Natural killer cell treated with Interleukin-12 subunit alpha and Interleukin-12 subunit beta and Interleukin-15 and Interleukin-18, amount 100 ng/mL, for 72 hours (primary cell): ENCODE measurements at places on chromosomes 16 and 17. TPM values are rescaled to one million over a fixed set of nuclear protein-coding genes. Genes with fewer than 3 reads are reported as not detected.

COPZ2 gene
- total RNA-seq = 14.9 TPM

TBC1D3K gene
- total RNA-seq = not detected

GPR179 gene
- total RNA-seq = 0.10 TPM

HS3ST2 gene
- not detected for total RNA-seq

ABCA9 gene
- total RNA-seq = 0.12 TPM

AP2B1 gene
- total RNA-seq = 158 TPM

ITGAD gene
- not detected for total RNA-seq

DNA sequence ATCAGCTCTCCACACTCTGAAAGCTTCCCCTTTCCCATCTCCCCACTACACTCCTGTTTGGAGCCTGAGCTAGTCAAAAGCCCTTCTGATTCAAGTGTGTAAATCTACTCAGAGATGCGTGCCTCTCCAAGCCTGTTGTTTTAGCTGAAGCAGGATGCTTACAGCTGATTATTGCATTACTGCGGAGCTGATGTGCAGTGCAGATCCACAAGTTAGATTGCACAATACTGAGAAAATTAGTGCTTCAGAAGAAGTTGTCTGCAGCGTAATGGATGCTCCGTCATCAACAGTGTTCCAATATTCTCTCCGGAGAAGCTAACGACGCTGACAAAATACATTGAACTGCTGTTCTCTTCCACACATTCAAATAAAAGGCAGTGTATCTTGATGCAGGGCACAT, 44.8 kb upstream of the NLRP1 start:
- no peak for DNase-seq

DNA sequence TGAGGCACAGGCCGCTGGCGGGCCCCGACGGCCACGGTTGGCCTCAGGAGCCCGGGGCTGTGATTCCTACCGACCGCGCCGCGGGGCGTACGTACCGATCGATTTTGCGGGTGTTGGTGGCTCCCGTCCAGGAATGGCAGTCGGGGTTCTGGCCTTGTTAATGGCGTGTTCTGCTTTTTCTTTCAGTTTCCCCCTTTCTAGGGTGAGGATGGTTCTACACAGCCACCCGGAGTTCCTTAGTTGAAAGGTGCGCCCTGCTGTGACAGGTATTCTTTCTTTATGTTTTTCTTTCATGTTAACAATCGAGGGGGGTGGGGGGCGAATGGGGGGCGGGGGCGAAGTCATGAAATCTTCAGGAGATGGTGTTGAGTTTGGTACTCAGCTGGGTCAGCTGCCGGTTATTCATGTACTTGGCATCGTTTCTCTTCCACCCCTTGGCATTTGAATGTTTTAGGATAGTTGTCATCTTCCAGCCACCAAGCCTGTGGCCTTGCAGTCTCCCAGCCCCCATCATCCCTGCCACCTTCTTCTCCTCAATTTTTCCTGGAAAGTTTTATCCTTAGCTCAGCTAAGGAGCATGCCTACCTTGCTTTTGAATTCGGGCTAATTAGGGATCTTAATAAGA, 802 bp downstream of the CYLD start:
- DNase-seq = peak; percentile 67

- no peak for DNase-seq
These were observed 509 bp downstream of the CNEP1R1 start for GRCh38 chr16:50025537-50025931.

- DNase-seq = no peak
These were observed 32.9 kb upstream of the SKAP1 start for GRCh38 chr17:48462946-48463345.

GRCh38 chr17:4579678-4580077, 4.7 kb upstream of the SMTNL2 start:
- DNase-seq = no peak

DNA sequence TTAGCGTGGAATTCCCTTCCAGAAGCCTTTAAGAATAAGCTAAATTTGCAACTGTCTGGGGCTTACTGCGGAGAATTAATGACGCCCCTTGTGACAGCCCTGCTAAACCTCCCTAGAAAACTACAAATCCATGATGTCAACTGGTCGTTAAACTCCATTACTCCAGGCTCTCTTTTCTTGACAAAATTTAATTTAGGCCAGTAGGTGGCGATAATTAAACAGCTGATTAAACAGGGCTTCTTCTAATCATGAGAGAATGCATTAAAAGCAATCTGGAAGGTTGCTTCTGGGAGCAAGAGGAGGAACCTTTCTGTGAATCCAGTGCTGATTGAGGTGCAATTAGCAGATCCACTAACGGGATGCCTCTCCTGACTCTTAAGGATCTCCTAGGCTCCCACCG, 8.1 kb upstream of the NLRP1 start:
- no peak for DNase-seq

DNA sequence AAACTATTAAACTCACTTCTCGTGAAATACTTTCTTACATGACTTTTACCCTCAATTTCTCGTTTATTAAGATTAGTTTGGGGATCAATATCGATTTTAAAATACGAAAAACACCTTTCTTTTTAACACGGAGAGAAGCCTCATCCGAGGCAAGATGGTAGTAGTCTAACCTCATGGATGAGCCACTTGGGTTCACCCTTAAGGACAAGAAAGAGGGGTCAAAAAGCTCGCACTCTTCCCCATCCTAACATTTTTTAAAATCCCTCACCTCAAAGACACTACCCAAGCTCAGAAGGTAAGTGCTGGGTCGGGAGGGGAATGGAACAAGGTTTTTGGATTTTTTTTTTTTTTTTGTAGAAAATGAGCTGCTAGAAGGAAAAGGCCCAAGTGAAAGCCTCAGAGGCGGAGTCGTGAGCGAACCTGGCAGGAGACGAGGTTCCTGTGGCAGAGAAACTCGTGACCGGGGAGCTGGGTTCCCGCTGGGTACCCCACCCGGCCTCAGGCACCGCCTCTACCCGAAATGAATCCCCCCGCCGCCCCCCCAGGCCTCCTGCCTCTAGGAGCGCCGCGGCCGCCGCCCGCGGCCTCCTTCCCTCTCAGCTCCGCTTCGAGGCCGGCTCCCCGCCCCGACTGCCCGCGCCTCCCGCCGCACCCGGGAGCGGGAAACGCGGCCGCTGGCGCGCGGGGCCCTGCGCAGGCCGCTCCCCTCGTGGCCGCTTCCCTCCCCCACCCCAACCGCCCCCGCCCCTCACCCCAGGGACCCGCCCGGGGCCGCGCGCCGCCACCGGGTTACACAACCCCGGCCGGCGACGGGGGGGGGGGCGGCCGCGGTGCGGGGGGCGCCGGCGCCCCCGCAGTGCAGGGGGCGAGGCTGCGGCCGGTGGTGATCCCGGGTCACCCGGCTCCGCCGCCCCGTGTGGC, 1.6 kb downstream of the NUFIP2 start:
- peak; percentile 63 for DNase-seq

DNA sequence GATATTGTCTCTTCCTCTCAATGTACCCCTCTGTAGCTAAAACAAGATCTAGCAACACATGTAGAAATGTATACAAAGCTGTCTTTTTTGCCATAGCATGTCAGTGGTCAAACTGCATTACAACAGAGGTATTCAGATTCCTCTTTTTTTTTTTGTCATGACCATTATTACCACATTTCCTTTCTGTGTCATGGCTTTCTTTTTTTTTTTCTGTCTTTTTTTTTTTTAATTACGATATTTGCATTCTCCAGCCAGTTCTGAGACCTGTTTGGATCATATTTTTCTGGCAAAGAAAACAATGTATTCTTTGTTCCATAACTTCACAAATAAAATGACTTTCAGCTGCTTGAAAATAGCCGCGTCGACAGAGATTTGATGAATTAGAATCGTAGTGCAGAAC, 27.4 kb upstream of the CAPNS2 start:
- DNase-seq = no peak

DNA sequence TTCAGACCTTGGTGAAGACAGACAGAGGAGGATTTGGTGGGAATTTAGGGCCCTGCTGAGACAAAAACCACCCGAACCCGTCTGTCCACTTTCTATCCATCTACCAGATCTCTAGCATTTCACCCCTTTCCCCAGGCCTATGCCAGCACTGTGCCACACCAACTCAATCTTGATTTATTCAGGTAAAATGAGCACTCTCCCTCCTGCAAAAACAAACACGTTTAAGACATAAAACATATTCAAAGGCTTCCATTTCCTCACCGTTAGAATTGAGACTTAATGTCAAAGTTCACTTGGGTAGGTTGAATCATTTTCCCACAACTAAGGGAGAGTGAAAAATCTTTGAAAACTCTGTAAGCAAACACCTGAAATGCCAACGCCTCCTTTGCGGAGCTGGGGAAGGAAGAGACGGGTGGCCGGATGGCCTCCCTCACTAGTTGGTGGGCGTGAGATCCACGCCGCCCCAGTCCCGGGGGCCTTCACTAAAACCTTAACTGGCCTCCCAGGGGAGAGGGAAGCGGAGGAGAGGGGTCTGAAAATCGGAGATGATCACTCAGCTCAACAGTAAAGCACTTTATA, 862 bp downstream of the DCAKD start:
- peak; percentile 63 for DNase-seq

DNA sequence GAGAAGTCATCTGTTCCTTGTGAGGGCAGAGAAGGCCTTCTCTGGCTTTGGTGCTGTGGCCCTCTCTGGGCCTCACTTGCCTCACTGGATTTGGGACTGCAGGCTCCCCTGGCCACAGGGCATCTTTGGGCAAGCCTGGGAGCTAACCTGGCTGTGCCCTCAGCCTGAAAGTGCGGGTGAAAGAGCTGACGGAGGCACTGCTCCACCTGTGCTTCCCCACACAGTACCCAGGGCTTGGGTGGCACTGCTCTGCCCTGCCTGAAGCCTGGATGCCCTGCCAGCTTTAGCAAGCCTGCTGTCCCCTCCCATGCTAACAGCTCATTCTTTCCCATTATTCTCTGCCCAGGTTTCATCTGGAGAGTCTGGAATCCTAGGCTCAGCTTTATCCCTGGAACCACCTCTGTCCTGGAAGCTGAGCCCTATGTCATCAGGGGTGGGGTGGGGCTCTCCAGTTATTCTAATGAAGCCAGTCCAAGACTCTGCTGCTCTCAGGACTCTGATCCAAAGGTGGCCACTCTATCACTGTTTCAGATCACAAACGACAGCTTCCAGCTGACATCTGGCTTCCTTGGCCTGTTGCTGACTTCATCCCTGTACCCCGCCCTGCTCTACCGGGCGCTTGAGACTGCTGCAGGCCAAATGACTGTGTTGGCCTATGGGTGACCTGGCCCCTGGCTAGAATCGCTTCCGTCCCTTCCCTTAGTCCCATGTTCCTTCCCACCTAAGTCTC, 29.3 kb downstream of the HIC1 start:
- DNase-seq = no peak

DNA sequence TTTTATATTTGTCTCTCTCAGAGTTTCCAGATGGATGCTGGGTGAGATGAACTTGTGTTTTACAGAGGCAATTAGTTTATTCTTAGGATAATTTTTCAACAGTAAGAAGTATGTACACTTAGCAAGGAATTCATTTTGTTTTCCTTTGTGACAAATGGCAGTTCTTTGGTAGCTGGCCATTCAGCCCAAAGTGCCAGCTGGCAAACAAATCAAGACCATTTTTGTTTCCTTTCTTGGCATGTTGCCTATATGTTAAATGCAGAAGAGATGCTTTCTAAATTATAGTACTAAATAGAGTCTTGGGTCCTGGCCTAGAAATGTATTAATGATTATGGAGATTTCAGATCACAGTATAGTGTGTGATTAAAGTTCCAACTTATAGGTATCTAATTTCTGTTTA, 337.1 kb downstream of the CNTNAP4 start:
- DNase-seq = no peak

DNA sequence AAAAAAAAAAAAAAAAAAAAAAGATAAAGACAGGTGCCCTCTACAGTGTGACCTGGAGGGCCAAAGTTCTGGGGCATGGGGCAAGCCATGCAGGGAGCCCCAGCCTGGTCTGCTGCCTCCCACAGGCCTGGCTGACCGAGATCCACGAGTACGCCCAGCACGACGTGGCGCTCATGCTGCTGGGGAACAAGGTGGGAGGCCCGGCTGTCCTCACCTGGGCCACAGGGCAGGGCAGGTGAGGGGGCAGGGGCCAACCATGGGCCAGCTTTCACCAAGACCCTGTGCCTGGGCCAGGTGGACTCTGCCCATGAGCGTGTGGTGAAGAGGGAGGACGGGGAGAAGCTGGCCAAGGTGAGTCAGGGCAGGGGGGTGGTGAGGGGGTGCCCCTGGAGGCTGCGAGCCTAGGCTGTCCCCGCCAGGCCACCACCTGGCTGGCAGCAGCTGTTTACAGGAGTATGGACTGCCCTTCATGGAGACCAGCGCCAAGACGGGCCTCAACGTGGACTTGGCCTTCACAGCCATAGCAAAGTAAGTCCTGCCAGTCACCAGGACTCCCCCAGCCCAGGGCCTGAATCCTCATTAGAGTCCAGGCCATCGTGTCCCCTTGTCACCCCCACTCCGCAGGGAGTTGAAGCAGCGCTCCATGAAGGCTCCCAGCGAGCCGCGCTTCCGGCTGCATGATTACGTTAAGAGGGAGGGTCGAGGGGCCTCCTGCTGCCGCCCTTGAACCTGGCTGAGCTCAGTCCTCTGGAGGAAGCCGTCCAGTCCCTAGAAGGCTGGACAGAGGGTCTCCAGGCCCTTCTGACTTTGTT, 2.7 kb upstream of the TRAF7 start:
- peak; percentile 61 for DNase-seq

- no peak for DNase-seq
These were observed 189.3 kb upstream of the TNRC6C start for GRCh38 chr17:77769215-77769614.

DNA sequence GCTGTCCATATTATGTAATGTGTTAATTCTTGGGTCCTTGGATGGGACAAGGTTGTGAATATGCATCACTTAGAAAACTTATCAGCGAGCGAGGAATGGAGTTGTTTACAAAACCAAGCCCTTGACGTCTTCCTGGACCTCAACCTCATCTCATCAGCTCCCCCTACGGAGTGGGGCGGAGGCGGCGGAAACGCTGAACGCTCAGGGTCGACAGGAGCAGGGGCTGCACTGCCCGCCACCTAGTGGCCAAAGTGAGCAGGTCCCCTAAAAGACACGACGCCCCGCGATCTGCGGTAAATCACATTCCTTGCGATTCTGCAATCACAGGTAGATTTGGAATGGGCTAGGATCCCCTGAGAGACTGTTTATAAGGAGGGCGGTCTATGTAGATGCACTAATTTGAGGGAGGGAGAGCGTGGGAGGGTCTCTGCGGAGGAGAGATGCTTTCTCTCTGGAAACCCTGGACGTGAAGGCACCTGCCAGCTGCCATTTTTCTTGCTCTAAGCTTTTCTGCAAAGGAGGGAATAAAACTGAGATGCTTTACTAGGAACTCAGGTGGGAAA, 5.4 kb upstream of the ICAM2 start:
- DNase-seq = peak; percentile 89

GRCh38 chr16:83456934-83457333, 350.8 kb upstream of the HSBP1 start:
- DNase-seq = no peak

DNA sequence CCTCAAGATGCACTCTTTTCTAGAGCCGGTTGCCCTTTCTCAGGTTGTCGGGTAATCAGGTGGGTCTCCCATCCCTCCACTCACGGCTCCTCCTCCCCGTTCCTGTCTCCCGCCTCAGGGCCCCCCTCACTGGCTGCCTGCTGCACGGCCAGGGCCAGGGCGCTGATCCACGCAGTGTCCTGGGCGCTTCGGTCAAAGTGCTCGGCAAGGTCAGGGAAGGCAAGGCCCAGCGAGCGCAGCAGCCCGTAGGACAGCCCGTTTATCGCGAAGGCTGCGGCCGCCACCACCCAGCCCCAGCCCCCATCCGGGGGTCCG, 753 bp downstream of the SLC16A11 start:
- DNase-seq = no peak

GRCh38 chr16:21103941-21104860, 46.4 kb downstream of the DNAH3 start:
- no peak for DNase-seq

- no peak for DNase-seq
These were observed 7.7 kb downstream of the CENPN start for GRCh38 chr16:81014672-81015071.

GRCh38 chr16:66065925-66066324, 300.6 kb upstream of the CDH5 start:
- DNase-seq = no peak

- no peak for DNase-seq
These were observed 290 bp upstream of the KRTAP4-1 start for GRCh38 chr17:41185001-41185400.
